Cortex of kidney (tissue), 1 donor: ENCODE measurements at places on chromosomes 12 and 14.

DNA sequence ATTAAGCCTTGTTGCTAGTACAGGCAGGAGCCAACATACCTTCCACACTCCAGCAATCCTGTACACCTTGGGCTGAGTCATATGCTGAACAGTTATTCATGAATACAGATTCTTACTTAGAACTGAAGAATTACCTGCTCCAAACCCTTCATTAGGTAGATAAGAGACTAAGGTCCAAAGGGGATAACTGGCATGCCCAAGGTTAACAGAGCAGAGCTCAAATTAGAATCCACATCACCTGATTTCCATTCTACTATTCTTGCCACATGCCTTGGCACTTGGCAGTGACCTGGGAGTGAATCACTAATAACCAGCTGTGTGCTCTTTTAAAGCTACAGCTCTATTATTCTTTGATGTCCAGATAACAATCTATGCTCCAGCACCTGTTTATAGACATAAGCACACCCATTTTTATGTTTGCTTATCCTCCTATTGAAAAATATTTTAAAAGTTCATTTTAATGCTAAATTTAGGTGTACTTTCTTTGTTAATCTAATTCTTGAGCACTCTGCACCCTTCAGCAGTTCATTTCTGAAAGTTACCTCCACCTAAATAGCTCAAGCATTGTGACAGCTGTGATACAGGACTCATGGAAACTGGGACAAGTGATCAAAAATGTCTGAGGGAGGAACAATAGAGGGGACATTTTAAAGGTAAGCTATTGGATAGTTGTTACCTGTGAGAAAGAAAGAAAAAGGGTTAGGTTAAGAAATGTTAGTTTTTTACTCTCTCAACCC is 19.4 kb downstream of the LPCAT3 start:
- no peak for DNase-seq

DNA sequence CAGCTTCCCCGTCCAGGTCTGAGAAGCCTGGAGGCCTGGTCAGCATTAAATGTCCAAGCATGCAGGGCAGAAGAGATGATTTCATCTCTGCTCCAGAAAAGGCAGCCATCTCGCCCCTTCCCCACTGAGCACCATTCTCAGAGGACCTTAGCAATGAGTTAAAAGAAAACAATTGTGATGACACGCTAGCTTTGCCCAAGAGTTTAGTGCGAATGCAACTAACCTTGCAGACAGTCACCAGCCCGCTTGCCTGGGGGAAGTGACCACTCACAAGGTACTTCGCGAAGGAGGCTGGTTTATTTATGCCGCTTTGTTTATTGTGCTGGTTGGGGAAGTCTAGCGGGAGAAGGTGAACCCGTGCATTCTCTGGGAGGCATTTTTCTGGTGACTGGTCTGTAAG is 170.7 kb downstream of the RBM19 start:
- DNase-seq = no peak

DNA sequence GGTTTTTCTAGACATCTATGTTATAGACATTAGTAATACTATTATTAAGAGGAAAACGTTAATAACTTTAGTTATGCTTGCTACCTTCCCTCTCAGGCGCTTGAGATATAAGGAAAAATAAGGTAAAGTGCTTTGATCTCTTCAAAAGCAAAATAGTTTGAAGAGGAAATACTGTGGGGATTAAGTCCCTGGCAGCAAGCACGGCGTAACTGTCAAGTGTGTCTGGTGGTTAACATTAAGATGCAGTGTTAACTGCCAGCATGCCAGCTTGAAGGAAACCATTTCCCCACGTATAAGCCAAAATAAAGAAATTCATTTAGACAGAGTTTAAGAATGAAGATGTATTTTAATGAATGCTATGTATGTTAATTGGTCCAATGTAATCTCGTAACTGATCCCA is 31.8 kb downstream of the PELI2 start:
- DNase-seq = no peak

DNA sequence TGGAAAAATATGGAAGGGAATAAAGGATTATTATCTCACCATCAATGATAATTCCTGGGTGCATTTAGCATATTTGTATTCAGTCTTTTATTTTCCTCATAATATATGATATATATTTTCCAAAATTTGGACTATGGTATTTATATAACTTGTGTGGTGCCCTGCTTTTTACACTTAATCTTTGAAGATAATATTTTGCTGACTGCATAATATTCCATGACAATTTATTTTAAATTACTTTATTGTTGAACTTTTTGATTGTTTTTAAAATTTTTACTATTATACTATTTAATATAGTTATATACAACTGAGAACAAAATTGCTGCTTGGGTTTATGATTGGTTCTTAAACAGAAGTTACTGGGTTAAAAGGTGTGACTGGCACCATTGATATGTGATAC is 212.3 kb downstream of the TTC6 start:
- no peak for DNase-seq

GRCh38 chr14:85556267-85556666 is 26.3 kb downstream of the FLRT2 start:
- DNase-seq = no peak

DNA sequence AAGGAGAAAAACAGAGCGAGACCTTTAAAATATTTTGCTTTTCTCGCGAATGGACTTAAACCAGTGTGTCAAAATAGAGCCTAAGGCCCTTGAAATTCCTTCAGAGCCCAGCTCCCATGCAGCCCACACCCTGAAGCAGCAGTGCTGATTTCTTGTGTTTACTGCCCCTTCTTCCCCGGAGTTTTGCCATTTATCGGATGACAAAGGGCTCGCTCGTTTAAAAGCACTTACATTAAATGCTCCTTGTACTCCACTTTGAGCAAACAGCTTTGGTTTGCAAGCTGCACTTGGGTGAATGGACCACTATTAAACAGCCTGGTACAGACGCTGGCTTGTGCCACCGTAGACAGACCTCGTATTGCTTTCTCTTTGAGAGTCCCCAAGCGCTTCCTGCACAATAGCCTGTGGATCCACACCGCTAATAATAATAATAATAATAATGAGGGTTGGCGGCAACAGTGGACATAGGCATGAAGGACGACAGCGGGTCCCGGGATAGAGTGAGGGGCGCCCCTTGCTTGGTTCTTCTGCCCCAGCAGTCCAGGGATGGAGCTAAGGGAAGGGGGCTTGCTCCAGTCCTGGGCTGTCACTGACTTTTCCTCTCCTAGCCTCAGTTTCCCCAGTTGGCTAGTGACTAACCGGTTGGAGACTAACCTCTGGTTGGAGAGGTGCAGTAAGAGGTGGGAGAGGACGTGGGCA is 6.6 kb downstream of the DLK1 start:
- DNase-seq = no peak

DNA sequence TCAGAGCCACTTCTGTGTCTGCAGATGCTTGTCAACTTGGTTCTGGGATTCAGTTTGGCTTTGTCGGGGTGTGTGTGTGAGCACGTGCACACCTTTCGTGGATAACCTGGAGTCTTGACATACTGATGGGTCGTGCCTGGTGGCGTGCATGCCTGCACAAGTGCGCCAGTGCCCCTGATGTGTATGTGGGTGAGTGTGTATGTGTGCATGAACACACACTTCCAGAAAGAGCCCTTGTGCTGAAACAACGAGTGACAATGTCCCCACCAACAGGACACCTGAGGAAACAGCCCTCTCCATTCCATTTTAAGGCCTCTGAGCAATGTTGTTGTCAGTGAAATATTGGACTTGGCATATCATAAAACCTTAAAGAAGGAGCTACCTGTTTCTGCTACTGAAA is 53.9 kb downstream of the SMUG1 start:
- no peak for DNase-seq

GRCh38 chr12:49583366-49584094 is 15.6 kb upstream of the MCRS1 start:
- DNase-seq = no peak

- DNase-seq = no peak
Observed at GRCh38 chr12:101891462-101891971, 14.1 kb downstream of the DRAM1 start.

GRCh38 chr12:26298785-26299621 is 103.6 kb downstream of the SSPN start:
- DNase-seq = no peak

DNA sequence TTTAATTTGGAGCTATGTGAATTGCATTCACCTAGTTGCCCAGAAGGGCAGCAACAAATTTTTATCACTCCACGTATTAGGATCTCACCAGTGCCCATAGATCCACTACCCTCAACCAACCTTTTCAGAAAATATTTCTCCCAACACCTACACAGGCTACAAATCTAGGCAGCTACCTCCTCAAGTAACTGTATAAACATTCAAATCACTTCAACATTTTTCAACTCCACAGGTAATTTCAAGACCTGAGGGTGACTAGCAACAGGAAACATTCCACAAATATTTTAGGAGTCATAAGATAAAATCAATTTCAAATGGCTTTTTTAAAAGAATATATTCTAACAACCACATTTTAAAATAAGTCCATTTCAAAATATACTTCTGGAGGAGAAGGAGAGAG is 12.9 kb downstream of the PHLDA1 start:
- no peak for DNase-seq

- DNase-seq = no peak
Observed at GRCh38 chr14:92462568-92462967, 51.0 kb upstream of the RIN3 start.

GRCh38 chr12:27806259-27806658 is 26.2 kb upstream of the MANSC4 start:
- DNase-seq = no peak

GRCh38 chr12:105548626-105549025 is 218.1 kb downstream of the C12orf75 start:
- DNase-seq = no peak

DNA sequence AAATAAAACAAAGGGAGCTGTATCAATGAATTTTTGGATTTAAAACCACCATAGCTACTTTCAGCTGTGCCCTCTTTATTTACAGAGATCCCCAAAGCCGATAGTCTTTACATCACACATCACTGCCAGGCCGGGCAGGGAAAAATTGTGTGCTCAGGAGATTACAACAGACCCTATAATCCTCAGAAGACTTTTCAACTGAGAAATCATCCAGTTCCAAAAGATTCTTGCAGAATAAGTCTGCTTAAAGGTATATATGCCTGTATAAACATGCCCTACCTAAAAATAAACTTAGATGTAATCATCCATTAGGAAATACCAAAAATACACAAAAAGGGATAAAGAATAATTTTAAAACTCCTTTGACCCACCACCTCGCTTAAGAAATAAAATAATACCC is 70.1 kb upstream of the MAP1LC3B2 start:
- no peak for DNase-seq

GRCh38 chr12:59716043-59716442 is 120.2 kb downstream of the SLC16A7 start:
- no peak for DNase-seq

- no peak for DNase-seq
Observed at GRCh38 chr14:88554457-88555286, at the start of gene PTPN21. PTPN21 (minus strand) TSS chr14:88555007; CDS start chr14:88550417, 4,590 bp downstream.

DNA sequence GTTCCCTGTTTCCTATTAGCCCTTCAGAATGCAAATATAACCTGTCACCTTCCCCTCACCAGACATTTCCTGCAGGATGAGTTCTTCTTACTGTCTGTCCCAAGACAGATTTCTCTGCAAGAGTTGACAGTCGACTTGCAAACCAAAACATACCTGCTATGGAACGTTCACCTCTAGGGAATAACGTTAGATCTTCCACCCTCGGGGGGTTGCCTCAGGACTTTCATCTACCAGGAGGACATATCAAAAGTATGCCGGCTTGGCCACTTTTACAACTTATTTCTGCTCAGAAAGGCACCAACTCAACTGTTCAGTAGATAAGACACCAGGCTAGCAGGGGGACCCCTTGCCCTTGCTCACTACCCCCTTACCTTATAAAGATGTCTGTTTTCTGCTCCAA is 92.5 kb downstream of the DAAM1 start:
- DNase-seq = no peak

GRCh38 chr14:103662029-103662428 is 33.0 kb downstream of the KLC1 start:
- DNase-seq = no peak

GRCh38 chr12:66541426-66541825 is 137.4 kb downstream of the GRIP1 start:
- DNase-seq = no peak

DNA sequence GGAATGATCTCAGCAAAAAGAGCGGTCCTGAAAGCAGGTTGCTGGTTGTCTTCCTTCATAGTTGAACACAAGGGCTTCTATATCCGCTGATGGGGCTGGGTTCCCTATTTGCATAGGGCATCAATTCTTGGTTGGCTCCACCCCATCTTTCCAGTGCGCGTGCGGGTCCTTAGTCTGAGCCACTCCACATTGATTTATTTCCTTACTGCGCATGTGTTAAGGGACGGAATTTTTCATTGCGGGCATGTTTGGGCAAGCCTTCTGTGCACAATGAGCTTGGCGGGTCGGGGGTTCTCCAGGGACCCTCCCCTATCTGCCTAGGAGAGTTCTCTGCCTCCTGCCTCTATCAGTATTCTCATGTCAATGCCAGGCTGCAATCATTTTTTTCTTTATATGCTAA is 21.2 kb upstream of the DLGAP5 start:
- no peak for DNase-seq

- no peak for DNase-seq
Observed at GRCh38 chr12:104299842-104300481, 3.6 kb upstream of the EID3 start.

- no peak for DNase-seq
Observed at GRCh38 chr12:68636268-68636667, 25.6 kb downstream of the RAP1B start.

DNA sequence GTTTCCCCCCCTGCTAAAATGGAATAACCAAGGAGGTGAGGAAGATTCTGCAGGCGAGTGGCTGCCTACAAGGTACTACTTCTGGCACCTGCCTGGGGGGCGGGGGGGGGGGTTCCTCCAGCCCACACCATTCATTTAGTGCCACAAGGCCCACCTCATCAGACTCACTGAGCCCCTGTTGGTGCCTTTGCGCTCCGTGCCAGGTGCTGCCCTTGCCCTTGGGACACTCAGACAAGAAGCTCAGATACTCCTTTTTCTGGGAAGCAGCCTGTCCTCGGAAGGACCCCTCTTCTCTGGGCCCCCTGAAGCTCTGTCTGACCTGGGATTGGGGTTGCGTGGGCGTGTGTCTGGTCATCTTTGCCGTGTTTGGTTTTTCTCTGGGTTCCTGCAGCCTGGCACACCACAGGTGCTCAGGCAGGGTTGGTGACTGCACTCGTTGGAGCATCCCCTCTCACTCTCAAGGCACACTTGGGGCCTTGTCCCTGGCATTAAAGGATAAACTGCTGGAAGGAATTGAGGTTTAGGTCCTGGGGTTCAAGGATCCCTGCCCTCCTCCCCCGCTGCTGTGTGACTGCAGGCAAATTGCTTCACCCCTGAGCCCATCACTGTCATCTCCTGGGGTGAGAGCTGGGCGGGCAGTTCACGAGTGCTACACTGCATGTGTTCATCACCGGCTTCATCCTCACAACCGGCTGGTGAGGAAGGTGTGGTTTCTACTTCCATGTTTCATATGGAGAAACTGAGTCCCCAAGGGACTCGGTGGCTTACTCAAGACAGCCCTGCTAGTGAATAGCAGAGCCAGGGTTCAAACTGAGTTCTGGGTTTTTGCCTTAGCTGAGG is 16.9 kb downstream of the FAM222A start:
- DNase-seq = no peak

DNA sequence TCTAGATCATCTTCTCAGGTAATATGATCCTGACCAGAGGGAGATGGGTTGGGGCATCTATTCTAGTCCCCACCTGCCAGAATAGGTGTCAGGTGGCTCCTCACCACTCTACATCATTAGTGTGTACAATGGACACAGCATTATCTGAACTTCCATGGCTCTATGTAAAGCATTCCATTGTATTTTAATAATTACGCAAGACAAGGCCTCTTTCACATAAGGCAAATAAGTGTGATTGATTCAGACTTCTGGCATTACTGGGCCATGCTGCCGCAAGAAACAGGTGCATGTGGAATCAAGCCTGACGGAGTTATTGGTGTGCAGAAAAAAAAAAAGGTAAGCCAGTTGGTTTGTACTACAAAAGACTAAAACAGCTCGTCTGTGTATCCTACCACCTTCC is 3.1 kb upstream of the DDHD1 start:
- DNase-seq = no peak
